ENCODE measurements at places on chromosomes 6 and 20.

- no peak for DNase-seq
Observed at GRCh38 chr6:135449246-135449645, 48.3 kb downstream of the AHI1 start.

DNA sequence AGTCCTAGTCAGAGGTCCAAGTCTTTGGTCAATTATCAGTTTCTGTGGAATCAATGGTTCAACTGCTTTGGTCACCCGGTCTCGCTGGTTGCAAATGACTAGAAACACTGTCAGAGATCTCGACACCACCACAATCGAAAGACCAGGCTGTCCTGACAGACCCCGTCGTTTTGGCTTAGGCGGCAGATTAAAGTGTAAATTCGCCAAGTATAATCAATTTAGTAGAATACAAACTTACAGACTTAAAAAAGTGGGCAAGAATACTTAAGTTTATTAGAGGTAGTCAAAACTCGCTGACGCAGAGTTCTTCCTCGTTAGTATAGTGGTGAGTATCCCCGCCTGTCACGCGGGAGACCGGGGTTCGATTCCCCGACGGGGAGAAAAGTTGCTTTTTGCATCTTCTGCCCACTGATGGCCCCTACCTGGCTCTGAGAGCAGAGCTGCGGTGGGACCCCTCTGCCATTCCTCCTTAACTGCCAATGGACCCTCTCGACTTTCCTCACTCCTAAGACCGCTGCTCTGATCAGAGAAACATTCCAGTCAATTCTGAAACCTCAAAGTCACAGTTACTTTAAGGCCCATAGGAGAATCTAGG lies 30.6 kb upstream of the ZNF184 start:
- peak; percentile 78 for DNase-seq

GRCh38 chr20:32580970-32581838 lies 3.9 kb downstream of the NOL4L start:
- peak; percentile 46 for DNase-seq

GRCh38 chr6:111423055-111423633 lies 59.9 kb downstream of the REV3L start:
- no peak for DNase-seq

- peak; percentile 81 for DNase-seq
Observed at GRCh38 chr6:26240157-26241032, 124.6 kb upstream of the BTN3A2 start.

DNA sequence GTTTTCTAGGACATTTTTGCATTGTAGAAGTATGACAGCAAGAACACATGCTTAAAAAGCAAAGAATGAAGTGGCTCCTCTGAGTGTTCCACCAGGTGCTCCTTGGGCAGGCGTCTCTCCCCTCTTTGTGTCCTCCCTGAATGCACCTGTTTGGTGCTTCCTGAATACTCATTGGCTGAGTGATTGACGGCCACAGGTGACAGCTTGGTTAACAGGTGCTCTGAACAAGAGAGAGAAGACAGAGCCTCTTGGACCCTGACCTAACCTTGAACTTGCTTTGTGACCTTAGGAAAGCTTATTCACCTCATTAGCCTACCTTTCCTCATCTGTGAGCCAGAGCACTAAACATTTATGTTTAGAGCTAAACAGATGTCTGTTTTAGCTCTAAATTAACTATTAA lies 93.7 kb downstream of the TULP4 start:
- DNase-seq: no peak

DNA sequence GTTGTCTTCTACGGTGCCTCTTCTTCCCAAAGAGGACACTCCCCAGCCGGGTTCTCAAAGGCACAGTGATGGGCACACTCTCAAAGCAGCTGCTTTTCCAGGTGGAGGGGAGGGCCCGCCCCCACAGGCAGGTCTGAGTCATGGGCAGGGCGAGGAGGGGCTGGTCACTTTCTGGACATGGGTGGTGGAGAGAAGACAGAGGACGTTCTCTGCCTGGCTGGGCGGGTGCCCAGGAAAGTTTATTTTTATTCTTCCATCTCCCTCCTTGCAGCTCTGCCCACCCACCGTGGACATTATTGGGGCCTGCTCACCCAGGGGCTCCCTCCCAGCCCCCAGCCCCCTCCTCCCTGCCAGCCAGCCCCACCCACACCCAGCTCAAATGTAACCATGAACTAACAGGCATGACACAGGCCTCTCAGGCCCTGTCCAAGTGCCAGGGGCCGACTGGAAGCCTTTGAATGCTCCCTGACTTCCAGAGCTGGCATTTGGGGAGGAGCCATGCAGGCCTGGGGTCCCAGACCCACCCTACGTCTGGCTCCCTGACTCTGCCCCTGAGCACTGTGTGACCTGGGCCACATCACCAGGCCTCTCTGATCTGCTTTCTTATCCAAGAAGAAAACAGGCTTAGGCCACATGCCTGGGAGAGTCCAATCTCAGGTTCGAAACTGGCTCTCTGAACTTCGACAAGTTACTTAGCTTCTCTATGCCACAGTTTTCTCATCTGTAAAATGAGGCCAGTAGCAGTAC lies 8.0 kb downstream of the TGM2 start:
- no peak for DNase-seq

DNA sequence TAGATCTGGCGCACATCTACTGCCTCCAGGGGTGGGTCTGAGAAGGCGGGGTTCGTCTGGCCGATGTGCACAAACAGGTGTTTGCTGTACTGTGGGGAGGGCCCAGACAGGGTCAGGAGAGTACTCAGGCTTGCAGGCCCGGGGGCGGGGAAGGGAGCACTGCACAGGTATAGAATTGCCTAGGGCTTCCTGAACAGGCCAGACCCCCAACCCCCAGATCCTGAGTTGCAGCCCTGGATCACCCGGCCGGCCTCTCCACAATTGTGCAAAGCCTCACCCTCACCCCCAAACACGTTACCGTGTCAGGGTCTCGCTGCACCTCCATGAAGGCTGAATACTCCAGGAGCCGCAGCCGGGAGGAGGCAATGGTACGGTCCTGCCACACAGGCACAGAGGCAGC lies 7.8 kb downstream of the RPL10A start:
- DNase-seq: no peak

- peak; percentile 74 for DNase-seq
Observed at GRCh38 chr6:31815025-31815838, at the start of the genes HSPA1A and HSPA1L. TSS of gene HSPA1A (plus strand) at chr6:31815543. CDS start at chr6:31815757, 214 bp downstream. TSS of gene HSPA1L (minus strand) at chr6:31815283. CDS start at chr6:31811972, 3,311 bp downstream.

DNA sequence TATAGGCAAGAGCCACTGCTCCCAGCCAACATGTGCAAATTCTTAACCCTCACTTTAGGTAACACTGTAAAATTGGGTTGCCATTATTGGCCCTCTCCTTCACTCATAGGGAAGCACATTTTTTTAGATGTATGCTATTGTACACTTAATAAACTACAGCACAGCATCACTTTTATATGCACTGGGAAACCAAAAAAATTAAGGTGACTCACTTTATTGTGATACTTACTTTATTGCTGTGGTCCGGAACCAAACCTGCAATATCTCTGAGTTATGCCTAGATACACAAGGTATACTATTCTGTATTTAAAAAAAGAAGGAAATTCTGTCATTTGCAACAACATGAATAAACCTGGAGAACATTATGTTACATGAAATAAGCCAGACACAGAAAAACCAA lies 40.5 kb downstream of the IPCEF1 start:
- DNase-seq: no peak

DNA sequence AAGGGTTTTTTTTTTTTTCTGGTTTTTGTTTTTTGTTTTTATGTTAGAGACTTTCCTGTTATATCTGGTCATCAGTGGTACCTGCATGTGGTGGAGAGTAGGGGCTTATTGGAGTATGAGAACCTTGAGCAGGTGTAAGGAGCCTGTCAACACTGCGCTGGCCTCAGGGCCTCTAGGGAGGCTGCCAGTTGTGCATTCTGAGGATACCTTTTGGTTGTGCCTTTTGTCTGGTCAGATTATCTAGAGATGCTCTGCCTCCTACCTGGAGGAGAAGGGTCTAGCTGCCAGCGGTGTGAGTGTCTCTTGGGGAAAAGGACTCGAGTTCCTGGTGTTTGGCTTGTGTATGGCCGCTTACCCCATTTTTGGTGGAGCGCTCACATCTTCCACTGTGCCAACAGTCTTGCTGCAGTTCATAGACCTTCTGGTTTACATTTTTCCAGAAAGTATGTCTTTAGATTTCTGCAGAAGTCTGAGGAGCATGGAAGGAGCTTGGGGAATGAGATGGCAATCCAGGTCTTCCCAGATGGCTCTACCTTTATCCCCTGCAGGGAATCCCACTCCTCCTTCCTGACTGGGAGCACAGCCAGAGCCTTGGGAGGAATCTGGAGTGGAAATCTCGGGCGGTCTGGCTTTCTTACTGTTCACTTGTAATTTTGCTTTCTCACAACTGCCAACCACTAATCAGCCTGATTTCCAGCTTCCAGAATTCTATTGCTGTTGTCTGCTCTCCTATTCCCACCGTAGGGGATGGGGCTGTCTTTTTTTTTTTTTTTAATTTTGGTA lies 49.9 kb downstream of the PTPN1 start:
- no peak for DNase-seq

DNA sequence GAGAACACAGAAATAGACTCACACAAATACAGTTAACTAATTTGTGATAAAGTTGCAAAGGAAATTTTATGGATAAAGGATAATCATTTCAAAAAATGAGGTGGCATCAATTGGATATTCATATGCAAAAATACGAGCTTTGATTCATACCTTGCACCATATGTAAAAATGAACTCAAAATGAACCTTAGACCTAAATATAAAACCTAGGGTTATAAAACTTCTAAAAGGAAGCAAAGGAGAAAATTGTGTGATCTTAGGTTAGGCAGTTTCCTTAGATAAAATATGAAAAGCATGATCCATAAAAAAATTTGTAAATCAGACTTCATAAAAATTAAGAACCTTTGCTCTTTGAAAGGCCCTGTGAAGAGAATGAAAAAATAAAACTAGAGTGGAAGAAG lies 85.5 kb downstream of the F13A1 start:
- DNase-seq: no peak

DNA sequence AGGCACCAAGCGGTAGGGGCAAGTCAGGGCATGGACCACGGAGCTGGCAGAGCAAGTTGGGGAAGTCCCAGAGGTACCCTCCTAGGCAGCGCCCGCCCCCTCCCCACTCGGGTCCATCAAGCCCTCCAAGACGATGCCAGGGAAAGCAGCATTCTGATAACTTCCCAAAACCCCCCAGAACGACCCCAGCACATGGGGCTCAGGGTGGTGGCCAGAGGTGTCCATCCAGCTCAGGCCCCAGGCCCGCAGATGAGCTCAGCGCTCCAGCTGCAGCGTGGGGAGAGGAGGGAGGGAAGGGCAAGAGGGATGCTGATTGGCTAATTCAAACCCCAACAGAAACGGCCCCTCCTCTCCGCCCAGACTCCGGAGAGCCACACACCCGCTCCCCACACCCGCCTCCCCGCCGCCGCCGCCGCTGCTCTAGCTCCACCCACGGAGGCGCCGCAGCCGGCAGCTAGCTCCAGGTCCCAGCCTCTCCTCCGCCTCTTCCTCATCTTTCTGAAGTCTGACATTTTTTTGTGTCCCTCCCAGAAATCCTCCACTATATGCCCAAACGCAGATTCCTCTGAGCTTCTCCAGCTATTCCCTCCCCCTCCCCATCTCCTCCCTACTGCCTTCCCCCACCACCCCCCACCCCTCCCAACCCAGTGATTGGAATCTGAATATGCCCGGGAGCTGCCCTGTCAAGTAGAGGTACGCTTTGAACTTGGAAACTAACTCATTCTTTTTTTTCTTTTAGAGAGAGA lies 40.3 kb upstream of the TLDC2 start:
- DNase-seq: peak; percentile 87

DNA sequence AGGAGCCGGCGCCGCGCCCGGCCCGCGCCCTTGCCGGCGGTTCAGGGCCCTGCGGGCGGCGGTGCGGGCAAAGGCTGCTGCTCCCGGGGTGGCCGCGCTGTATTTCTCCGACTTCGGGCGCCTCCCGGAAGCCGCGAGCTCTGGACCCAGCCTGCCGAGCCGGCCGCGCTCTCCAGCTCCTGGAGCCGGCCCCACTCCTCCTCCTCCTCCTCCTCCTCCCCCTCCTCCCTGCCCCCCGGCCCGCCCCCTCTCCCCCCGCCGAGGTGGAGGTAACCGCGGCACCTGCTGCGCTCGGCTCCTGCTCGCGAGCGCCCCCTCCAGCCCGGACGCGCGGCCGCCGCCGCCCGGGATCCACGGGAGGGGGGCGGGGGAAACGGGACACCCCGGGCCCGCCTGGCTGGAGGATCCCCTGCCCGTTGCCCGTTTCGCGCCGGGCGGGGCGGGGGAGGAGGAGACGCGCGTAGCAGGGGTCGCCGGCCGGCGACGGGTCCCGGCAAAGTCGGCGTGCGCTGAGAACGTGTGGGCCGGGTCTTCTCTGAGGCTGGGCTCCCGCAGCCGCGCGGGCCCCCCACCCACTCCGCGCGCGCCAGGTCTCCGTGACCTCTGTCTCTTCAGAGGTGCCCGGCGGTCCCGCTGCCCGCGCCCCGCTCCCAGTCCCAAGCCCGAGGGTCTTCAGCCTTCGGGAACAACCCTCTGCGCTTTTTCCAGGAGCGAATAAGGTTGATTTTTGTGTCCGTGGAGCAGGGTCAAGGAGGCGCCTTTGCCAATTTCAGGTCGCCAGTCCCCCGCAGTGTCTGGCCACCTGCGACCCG lies at the start of gene SLC22A23:
SLC22A23 (minus strand) TSS at position 153 of the 812 bp plus-strand sequence. CDS start 491 bp downstream, outside the sequence.
- DNase-seq: peak; percentile 78

- no peak for DNase-seq
Observed at GRCh38 chr6:45006893-45007292, 321.2 kb upstream of the RUNX2 start.

DNA sequence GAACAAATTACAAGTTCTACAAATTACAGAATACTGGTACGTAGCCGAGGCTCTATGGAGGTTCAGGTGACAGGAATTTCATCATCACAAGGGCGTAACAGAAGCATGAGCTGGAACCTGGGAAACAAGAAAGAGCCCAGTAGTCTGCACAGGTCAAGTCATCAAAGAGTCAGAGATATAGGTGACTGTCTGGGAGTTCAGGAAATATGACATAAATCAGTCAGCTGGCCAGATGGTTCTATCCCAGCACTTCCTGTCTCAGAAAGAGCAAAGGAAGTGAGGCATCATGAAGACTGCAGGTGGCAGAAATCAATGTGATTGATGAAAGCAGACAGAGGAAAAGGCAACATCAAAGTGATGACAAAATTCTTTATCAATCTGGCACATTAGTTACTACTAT lies 23.3 kb downstream of the MYCT1 start:
- DNase-seq: no peak

- no peak for DNase-seq
Observed at GRCh38 chr20:11499101-11499634, 418.5 kb upstream of the BTBD3 start.

GRCh38 chr6:136408204-136408603 lies 118.6 kb upstream of the BCLAF1 start:
- DNase-seq: no peak

DNA sequence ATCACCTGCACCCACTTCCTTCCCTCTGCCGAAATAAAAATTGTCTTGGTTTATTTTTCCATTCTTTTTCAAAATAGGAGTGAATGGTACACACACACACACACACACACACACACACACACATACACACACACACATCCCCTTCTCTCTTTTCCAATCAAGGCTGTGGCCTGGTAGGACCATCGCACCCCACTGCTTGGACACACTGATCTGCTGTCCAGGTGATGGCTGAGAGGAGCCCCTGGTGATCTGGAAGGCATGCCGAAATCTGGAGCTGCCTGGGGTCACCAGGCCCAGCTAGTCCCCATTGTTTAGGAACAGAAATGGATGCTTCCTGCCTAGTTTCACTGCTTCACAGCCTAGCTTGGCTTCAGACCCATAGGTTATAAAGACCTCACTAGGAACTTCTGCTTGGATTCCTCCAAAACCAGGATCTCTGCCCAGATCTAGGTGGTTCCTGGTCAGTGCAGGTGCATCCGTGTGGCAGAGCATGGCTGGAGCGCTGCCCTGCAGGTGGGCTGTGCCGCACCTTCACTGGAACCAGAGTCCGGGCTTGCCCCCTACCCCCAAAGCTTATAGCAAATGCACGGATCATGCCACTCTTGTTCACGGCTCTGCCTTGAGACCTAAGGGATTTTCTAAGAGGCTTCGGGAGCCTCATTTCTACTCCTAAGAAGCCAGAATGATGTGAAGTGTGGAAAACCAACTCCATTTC lies 42.9 kb upstream of the DACT2 start:
- no peak for DNase-seq
